Fibroblast of skin of right biceps (primary cell): ENCODE measurements at places on chromosomes 3 and 15.

DNA sequence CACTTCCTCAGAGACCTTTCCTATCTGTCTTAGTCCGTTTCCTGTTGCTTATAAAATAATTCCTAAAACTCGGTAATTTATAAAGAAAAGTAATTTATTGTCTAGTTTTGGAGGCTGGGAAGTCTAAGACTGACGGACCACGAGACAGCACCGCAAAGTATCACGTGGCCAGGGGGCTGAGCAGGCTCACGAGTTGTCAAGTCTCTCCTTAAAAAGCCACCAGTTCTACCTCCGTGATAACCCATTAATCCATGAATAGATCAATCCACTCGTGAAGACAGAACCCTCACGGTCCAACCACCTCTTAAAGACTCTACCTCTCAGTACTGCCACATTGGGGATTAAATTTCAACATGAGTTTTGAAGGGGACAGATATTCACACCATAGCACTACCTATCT is 821 bp downstream of the LINS1 start:
- DNase-seq = no peak

DNA sequence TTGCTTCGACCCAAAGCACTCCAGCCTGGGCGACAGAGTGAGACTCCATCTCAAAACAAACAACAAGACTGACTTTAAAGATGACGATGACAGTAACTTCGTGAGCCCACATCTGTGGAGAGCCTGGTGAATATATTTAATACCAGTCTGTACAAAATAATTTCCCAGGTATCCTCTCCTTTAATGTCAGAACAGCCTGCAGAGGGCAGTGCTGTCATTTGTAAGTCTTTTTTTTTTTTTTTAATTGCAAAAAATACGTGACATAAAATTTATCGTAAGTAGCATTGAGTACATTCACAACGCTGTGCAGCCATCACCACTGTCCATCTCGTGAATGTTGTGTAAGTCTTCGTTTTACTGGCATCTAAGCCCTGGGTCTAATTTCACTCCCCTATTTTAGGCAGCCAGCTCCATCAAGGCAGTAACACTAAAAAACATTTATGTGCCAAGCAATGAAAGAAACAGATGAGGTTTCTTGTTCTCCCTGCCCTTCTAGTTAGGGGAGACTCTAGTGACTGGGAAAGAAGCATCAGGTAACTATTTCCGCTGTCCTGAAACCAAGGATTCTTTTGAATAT is 1.4 kb downstream of the HTD2 start:
- DNase-seq = peak; percentile 61

DNA sequence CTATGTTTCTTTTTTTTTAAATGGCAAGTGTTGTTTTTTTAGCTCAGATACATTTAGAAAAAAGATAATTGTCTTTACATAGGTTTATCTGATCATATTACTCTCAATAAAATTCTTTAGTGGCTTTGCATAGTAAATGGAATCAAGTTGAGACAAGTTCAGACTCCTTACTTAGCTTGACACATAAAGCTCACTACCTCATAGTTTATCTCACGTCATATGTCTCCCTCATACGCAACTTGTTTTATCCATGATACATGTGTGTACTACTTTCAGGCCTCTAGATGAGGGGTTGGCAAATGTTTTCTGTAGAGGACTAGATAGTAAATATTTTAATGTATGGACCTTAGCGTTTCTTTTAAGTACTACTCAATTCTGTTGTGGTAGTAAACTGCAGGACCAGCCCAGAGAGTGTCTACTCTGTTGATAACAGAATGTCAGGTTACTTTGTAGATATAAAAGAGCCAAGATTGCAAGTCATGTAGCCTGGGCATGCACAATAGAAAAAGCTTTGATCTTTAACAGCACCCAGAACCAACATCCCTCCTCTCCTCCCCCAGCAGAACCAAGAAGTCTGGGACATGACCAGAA is 28.2 kb upstream of the MGA start:
- no peak for DNase-seq

GRCh38 chr3:165254812-165255211 is 58.6 kb upstream of the SLITRK3 start:
- peak; percentile 48 for DNase-seq

DNA sequence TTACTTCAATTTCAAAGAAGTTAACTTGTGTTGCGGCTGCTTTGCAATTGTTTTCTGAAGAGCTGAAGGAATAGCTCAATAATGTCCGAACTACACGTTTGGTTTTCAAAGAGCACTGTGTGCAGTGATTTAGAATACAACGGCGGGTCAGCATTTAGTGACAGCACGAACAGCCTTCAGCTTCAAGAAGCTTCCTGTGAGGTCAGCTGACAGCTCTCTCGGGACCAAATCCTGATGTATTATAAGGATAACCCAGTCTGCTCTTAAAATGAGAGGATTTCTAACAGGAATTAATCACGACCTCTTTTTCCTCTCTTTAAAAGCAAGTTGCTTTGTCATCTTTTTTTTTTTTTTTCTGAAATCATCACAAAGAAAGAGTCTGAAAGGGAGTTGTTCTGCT is 97.9 kb upstream of the UNC13C start:
- no peak for DNase-seq

- no peak for DNase-seq
Measured at GRCh38 chr15:100781061-100781960, 98.3 kb upstream of the ALDH1A3 start.

- no peak for DNase-seq
Measured at GRCh38 chr15:91947293-91947679, 93.8 kb downstream of the SLCO3A1 start.

DNA sequence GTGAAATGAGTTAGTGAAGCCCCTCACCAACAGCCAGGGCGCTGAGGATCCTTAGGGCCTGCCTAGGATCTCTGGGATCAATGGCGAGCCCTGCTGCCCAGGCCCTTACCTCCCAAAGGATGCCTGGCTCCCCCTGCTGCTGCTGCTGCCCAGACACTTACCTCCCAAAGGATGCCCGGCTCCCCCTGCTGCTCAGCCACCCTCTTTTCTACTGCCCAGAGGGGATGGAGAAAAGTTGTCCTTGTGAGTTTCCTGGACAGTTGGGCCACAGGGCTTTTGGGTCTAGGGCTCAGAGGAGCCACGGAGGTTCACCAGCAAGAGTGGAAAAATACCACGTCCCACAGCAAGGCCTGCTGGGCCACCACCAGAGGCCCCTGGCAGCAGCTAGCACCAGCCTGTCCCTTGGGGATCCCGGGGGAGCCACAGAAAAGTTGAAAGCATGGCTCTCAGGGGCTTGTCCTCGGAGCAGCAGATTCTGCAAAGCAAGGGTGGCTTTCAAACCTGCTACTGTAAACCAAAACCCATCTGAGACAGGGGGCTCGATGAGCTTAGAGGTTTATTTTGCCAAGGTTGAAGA is 59.4 kb downstream of the SLC6A6 start:
- peak; percentile 67 for DNase-seq

- DNase-seq = peak; percentile 39
Measured at GRCh38 chr3:114119776-114120175, 59.1 kb downstream of the DRD3 start.

- DNase-seq = peak; percentile 76
Measured at GRCh38 chr3:71226565-71227269, 356.8 kb downstream of the FOXP1 start.

- DNase-seq = no peak
Measured at GRCh38 chr3:171535133-171535532, 74.9 kb upstream of the TNIK start.

- no peak for DNase-seq
Measured at GRCh38 chr3:42204867-42205599, 61.0 kb downstream of the CCK start.

- no peak for DNase-seq
Measured at GRCh38 chr3:111548092-111548491, 6.1 kb downstream of the CD96 start.
